ENCODE measurements at places on chromosomes 5 and 9.

GRCh38 chr5:148740966-148741742, 85.3 kb upstream of the ADRB2 start:
- no peak for DNase-seq

GRCh38 chr5:1673042-1673677, 126.5 kb downstream of the MRPL36 start:
- no peak for DNase-seq

GRCh38 chr5:58041884-58042283, 418.0 kb downstream of the PLK2 start:
- DNase-seq = no peak

- DNase-seq = no peak
Observed at GRCh38 chr9:123480096-123480495, 124.1 kb downstream of the CRB2 start.

- DNase-seq = no peak
Observed at GRCh38 chr9:68480807-68481206, 59.9 kb downstream of the TMEM252 start.

DNA sequence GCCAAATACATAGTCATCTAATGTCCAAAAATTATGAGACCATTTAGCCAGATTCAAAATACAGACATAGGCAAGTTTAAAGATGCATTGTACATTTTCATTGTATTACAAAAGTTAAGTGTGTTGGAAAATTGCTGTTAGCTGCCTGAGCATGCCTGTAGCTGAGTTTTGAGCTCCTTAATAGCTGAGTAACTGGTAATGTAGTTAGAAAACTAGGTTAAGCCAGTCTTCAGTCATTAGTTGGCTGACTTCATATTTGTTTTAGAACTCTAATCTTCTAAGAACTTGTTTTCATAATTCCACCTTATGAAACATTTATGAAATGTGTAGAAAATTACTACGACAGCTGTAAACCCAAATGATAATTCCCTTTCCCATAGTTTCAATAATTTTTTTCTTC, 293.4 kb downstream of the ARRDC3 start:
- no peak for DNase-seq

- DNase-seq = no peak
Observed at GRCh38 chr5:65068410-65068809, 299.7 kb downstream of the CWC27 start.

DNA sequence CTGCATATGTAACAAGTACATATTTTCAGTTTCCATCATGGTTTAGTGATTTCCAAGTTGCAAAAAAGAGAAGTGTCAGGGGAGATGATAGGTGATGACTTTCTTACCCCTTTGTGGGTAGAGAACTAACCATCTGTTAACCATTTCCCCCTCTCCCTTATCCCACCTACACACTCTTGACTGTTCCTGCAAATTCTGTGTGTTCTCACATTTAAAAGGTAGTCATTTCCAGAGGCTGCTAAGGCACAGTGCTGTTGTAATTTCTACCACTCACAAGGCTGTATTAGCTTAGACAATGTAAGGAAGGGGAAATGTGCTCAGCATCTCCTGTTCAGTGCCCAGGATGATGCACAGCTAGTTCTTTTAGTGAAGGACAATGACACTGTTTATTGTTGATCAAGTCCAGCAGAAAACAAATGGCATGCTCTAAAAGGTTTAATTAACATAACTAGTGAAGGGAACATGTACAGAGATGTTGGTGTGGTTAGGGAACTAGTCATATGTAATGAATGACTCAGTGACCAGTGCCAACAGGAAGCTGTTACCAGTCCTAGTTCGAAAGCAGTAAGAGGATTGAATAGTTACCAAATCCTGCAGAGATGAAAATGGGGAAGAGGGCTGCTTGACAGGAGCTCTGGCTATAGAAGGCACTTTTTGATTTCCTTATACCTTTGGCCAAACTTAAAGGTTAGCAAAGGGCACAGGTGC, 165.1 kb downstream of the PLK2 start:
- DNase-seq = no peak

GRCh38 chr5:139181322-139181730, 16.8 kb downstream of the SIL1 start:
- no peak for DNase-seq

GRCh38 chr5:147432323-147432722, 77.5 kb downstream of the DPYSL3 start:
- no peak for DNase-seq

All from CD4-positive, alpha-beta T cell (primary cell).